ENCODE measurements at places on chromosomes 7 and 10.

DNA sequence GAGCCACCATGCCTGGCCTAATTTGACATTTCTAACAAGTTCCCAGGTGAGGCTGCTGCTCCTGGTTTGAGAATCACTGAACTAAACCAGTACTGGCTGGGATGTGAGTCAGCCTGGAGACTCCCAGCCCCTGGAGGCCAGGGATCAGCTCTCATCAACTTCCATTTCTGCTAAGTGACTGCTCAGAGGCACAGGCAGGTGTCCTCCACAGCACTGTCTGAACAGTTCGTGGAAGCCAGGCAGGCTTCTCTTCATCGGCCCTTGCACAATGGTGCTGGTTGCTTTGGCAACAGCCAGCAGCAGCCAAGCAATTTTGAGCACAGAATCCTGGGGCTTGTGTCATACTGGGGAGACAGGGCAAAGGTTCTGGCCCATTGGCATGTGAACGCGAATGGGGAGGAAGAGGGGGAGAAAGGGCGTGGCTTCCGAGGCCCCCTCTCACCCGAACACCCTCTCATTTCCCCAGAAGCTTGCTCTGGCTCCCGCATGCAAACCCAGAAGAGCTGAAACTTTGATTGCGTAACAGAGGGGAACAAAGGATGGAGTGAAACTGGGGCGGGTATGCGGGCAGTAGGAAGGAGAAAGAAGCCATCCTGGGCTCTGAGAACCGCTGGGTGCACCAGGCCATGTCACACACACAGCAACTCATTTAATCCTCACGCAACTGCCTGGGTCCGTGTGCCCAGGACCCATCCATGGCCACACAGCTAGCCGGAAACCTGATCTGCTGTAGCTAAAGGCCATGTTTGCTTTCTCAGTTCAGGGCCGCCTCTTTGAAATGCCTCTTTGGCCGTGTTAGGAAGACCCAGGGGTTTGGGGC, 9.0 kb upstream of the POR start:
- no peak for DNase-seq

DNA sequence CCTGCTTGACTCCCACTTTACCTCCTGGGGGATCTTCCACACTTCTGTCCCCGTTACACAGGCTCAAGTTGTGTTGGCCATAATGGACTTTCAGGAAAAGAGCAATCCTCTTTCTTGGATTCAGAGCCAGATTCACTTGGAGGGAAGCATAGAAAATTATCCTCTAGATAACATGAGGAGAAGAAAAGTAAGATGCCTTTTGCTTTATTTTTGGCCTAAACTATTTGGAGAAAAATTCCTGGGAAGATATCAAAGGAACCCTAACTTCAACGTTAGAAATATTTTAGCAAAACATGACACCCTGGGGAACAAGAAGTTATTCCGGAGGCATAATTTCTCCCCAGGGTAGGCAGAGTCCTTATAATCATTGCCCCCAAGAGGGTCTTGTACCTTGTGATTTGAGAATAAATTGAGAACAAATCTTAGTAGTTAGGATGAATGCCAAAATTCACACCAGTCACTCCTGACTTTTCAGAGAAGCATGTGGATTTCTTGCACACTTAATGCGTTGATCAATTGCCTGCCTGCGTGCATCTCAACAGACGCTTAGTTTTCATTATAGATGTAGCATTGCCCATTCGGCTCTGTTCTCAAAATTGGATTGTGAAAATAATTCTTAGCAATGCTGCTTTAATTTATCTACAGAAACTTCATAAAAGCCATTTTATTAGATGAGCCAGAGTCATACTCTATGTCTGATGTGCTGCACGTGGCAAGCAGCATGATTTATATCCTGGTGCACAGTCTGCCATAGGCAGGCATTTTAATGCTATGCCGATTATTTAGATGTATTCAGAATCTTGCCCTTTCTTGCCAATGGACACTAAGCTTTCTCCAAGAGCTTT, 224.4 kb downstream of the C7orf25 start:
- no peak for DNase-seq

DNA sequence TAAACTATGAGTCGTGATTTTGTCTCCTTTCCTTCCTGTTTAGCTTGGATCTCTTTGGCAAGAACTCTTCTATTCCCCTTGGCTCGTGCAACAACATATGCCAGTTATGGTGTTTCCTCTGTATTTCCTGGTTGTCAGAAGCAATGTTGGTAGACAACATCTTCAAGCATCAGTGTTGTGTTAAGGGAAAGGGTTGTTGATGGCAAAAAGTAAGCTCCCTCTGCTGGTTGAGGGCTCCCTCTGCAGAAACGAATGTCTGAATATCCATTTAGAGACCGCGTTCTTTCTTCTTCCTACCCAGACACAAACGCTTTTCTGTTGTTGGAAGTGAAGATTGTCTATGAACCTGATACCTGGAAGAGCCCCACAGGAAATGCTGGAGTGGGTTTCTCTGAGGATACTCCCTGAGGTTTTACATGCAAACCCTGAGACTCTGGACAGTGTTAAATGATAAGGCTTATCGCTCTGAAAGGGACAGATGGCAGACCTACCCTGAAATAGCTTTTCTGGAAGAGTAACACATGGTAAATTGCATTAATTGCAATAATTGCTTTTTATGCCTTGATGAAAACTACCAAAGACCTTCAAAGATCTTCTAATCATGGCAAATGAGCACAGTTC, 23.5 kb upstream of the C1QL3 start:
- DNase-seq: no peak

DNA sequence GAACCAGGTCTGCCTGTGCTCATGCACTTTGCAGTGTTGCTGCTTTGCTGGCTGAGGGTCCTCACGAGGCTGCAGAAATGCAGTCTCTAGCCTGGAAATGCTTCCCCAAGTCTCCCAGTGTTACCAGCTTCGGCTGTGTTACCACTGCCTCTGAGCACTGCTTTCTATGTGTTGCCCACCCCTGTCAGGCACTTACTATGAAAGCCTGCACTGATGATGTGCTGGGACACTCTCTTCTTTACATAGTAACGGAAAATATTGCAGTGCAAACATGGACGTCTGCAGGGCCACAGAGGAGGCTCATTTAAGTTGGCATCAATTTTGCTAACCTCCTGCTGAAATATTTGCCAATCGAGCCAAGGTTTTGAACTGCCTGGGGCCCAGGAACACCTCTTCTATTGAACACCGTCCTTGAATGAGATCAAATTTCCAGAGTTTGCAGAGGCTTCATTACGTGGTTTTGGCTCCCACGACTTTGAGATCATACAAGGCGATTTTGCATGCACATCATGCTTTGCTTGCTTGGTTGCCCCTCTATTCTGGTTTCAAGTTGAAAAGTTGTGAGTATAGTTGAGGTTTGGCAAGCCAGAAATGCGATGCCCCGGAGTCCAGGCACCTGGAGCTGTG, 404.7 kb upstream of the PODXL start:
- no peak for DNase-seq

DNA sequence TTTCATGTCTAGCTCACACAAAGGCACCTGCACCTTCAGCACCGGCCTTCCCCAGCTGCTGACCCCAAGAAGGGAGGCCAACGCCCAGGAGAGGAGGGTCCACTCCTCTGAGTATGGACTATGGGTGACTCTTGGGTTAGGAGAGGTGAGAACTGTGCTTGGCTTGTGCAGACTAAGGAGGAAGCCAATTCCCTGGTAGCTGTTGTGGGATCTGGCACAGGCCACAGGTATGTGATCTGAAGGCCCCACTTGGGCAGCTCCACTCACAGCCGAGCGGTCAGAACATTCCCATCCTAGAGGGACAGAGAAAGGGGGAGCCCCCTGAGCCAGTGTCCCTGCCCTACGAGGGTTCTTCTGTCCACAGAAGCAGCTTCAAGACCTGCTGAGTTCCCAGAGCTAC, 52.8 kb upstream of the FIGNL1 start:
- DNase-seq: no peak

- DNase-seq: no peak
These were observed 43.3 kb upstream of the CNNM1 start for GRCh38 chr10:99285881-99286280.

GRCh38 chr7:16741676-16742075, 11.9 kb upstream of the TSPAN13 start:
- no peak for DNase-seq

- DNase-seq: no peak
These were observed 18.6 kb upstream of the MTPN start for GRCh38 chr7:135995748-135996147.

DNA sequence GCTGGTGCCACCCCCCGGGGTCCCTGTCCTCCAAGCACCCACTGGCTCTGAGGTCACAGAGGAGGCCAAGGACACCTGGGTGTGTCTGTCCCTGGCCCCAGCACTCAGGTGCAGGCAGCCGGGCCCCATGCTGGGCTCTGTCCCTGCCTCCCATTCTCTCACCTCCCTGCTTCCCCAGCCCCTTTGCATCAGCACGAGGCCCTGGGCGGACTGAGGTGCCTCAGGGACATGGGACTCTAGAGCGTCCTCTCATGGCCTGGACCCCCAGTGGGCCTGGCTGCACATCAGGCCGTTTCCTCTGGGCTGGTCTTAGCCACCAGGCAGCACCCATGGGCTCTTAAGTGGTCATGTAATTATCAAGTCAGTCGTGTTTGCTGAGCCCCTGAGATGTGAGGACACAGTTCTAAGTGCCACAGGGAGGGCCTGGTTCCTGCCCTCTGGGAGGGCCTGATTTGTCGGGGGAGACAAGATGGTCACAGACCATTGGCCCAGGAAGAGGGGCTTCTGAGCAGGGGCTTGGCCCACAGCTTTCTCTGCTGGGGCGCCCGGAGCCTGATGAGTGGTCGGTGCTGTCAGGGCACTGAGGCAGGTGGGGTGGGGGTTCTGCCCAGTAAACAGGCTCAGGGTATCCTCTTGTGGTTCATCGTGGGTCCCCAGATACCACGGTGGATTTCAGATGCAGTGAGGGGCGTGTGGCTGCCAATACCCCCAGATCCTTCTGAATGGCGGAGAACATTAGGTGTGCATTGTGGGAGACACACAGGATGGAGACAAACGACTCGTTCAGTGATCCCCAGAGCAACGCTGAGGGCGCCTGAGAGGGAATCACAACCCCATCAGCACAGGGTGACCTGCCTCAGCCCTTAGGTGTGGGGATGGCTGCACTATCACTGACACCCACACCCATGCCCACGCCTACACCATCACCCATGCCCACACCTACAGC, 152.5 kb downstream of the WDR37 start:
- DNase-seq: no peak

GRCh38 chr7:30744075-30744417, 7.9 kb upstream of the INMT start:
- no peak for DNase-seq

GRCh38 chr7:150570556-150571465, 3.6 kb downstream of the GIMAP4 start:
- no peak for DNase-seq

DNA sequence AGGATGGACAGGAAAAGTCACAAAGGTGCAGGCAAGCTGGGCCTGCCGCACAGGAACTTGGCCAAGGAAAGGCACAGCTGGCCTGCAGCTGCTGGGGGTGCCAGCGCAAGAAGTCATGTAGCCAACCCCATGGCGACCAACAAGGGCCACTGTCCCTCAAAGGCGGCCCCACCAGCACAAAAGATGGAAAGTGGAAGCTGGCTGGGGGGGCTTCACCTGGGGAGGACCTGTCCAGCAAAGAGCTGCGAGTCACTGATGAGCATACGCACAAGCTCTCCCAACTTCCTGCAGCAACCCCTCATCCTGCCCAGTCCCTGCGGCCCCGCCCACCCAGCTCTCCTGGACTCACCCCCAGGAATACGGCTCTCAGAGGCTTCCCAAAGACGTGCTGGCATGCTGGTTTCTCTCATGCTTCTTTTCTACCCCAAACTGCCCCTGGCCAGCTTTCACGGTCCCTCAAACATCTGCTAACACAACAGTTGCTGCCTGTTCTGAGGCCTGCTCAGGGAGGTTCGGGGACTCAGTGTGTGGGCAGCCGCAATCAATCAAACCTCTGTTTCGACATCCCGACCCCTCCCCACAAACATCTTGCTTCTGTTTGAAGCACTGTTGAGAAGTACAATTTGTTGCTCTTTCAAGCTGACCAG, 67.6 kb downstream of the FAM53B start:
- DNase-seq: no peak

GRCh38 chr10:43925793-43926192, 277.1 kb upstream of the ZNF32 start:
- DNase-seq: no peak

DNA sequence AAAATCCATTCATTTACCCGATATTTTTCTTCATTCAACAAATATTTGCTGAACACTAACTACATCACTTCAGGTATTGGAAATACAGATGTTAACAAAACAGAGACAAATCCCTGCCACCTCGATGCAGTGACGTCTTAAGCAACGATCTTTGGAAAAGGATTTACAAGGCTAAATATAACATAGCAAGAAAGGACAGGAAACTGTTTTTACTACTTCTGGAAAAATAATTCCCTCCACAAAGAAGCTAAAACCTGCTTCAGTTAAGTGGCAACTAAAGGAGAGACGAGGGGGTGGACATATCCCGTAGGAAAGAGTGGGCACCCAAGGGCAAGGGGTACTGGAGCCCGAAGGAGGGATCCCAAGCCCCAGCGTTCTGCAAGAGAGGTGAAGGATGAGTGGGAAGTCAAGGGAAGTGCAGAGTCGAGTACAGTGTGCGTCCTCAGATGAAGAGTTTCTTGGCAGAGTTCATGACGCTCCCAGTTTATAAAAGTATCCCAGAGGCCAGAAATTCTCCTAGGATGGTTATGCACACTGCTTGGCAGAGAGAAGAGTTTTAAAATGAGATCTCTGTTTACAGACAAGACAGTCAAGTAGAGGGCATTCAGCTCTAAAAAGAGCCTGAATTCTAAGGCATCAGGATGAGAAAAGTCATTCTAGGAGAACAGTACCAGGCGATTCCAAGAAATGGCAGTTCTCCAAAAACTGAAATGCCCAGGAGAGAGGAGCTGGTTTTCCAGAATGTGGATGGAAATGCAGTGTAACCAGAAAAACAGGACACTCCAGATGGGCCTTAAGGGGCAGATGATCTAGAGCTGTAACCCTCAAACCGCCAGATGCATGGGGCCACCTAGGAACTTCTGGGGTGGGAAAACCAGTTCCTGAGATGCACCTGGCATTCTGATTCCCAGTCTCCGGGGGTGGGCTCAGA, 97.3 kb downstream of the GRB10 start:
- no peak for DNase-seq

DNA sequence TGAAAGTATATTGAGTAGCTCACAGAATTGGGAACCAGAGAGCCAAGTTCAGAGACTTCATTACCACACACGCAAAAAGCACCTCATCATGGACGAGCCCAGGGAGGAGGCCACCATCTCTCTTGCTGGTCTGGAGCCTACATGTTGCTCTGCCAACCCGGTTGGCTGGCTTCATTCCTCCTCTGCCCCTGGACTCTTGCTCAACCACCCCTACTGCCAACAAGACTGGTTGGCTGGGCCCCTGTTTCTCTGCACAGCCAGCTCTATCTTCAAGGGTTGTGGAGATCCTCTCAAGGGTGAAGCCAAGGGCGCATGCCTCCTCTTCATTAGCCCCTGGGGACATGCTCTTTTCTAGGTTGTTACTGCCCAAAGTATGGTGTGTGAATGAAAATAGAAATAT, 142.7 kb downstream of the JCAD start:
- DNase-seq: no peak
